ENCODE measurements at places on chromosomes 3 and 15.

DNA sequence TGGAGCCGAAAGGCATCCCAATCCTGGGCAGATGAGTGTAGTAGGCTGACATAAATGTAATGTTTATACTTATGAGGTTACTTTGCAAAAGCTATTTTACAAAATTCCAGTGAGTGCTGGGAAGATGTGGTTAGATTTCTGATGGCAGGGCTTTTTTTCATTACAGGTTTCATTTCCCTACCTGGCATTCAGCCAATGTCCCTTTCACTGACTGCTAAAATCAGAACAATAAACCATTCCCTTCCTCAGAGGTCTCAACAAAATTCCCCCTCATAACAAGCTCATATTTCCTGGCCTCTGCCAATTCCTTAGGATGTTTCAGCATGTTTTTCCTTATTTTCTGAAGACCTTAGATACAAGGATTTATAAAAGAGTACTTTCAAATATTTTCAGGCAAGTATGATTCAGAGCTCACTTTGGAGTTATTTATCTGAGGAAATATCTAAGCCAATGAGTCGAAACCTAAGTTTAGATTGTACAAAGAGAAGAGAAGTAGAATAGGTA is 40.9 kb upstream of the CCDC80 start:
- DNase-seq: peak; percentile 69

DNA sequence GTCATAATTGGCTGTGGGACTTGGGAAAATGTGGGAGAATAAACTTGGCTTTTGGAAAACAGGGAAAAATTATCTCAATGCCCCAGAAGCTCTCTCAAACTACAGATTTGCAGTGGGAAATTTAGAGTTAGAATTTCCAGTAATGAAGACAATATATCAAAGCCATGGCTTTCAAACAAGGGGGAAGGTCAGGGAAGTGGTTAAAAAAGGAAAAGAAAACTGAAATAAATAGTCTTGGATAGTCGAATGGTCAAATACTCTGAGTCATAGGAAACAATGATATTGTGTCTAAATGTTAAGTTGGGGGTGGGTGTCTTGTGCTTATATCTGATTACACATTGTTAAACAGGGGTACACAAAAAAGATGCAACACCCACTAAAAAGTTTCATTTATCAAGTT is 272.4 kb upstream of the COL8A1 start:
- peak; percentile 14 for DNase-seq

DNA sequence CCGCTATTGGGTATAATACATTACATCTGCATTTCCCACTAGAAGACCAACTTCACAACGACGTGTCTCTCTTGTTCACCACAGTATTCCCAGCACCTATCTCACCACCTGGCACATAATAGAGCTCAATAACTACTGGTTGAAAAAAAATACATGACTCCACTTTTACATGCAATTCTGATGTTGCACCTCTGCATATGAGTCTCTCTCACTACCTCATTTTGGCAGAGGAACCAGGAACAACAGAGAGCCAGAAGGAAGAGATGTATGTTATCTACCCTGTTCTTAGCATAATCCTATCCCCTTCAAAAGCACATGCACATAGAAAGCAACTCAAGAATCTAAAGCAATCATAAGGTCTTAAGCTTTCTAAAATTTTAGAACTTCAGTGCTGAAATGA is 61.6 kb downstream of the SHQ1 start:
- DNase-seq: no peak

DNA sequence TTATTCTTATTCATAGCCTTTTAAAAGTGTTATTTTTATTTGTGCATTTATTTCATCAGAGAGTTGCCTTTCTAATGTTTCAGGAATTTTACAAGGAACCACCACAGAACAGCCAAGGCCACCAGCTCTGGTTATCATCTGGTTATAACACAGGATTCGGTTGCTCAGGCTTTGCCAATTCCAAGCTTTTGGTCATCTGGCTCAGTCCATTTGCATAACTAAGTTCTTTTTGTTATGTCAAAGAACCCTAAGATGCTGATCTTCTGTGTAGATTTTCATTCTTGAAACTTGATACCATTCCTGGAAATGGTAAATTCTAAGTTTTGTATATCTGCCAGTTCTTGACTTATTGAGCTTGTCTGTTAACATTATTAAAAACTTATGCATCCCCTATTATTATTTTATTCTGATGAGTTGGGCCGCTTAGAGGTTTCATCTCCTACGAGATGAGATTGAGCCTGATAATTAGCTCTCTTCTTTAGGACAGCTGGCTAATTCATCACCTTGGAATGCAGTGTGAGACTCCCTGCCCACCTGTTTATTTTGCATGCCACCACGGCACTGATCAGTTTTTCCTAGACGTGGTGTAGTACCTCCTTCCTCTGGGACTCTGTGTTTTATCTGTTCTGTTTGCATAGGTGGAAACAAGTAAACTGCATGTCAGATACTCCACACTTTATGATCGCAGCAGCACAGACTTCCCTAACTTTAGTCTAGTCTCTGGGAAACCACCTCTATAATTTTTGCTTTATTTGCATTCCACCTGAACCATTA is 264.8 kb downstream of the SLCO3A1 start:
- DNase-seq: peak; percentile 60

- DNase-seq: peak; percentile 60
These were observed 14.2 kb upstream of the CAND2 start for GRCh38 chr3:12782172-12782815.

GRCh38 chr15:32834156-32834555 is 116.4 kb downstream of the GREM1 start:
- DNase-seq: no peak
